ENCODE measurements at places on chromosomes 6 and 20.

DNA sequence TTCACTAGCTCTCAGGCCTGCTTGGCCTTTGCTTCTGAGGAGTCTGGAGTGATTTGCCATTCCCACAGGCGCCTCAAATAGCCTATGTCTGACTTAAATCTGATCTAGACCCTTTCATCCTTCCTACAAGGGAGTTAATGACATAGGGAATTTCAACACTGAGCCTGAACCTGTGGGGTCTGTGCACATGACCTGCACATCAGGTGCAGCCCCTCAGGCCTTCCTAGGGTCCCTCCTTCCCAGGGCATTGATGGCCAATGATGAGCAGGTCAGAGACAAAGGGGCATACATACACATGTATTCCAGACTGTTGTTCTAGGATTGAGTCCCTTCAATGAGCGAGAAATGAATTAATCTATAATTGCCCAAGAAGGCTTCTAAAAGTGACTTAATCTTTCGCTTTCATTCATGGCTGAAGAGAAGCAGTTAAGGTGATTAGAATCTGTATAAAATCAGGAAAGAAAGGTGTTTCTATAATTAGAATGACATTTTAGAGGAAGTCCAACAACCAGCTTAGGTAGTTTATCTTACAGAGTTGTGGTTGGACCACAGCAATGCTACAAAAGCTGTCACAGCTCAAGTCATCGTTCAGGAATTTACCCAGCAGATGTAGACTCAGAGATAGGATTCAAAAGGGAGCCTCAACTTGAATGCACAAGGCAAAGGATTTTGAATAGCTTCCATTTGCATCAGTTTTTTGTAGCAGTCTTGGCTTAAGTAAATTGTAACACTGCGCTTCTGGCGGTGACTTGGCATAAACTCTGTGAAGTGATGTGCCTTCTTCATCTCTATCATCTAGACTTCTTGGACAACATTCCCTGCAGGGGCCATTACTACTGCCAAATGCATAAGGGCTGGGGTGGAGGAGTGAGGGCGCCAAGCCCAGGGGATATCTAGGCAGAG, 27.0 kb upstream of the TBC1D7 start:
- no peak for DNase-seq

- no peak for DNase-seq
Observed at GRCh38 chr20:20837574-20838021, 125.2 kb upstream of the RALGAPA2 start.

DNA sequence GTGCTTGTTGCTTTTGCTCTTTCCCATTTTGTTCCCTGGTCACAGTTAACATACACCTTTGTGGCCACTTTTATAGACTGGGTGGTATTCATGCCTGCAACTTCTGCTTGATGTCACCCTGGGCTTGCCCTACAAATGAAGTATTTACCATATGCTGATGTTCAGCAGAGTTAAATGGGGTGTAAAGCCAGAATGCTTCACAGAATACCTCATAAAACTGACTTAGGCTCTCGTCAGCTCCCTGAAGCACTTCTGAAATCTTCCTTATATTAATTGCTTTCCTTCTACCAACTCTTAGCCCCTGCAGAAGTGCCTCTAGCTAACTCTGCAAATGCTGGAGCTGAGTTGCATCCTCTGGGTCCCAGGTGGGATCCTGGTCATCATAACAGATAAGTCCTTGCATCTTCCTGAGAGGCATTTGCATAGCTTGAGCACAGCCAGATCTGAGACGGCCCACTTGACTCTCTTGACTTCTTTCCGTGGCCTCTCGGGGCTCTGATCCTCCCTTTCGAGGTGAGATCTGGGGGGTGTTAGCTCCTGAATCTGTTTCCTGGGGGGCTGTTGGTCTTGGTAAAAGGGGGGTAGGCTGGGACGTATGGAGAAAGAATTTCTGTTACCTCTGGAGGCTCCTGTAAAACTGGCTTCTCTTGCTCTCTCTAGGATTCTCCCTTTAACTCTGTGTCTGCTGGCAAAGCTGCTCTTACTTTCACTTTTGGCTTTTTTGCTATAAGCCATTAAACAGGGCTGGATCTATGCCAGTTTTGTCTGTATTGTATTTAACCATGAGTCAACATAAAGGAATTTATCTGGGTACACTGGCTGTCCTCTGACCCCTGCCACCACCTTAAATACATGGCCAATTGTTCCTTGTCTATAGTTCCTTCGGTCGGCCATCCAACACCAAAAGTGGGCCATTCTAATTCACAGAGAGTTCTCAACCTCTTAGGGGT, 223.0 kb upstream of the SYNCRIP start:
- DNase-seq, result no peak

DNA sequence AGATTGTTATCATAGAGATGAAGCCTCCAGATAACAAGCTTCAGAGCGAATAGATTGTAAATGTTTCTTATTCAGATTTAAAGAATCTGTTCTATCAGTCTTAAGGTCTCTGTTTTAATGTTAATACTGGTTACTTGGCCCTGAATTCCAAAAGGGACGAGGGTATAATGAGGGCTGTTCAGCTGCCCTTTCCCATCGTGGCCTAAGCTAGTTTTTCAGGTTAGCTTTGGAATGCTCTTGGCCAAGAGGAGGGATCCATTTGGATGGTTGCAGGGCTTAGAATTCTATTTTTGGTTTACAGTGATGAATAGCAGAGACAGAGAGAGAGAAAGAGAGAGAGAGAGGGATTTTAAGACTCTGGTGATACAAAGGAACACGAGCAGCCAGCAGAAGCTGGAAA, 62.8 kb upstream of the UFL1 start:
- DNase-seq, result no peak
